GM13976 (cell line): ENCODE measurements at places on chromosomes 16 and 17.

DNA sequence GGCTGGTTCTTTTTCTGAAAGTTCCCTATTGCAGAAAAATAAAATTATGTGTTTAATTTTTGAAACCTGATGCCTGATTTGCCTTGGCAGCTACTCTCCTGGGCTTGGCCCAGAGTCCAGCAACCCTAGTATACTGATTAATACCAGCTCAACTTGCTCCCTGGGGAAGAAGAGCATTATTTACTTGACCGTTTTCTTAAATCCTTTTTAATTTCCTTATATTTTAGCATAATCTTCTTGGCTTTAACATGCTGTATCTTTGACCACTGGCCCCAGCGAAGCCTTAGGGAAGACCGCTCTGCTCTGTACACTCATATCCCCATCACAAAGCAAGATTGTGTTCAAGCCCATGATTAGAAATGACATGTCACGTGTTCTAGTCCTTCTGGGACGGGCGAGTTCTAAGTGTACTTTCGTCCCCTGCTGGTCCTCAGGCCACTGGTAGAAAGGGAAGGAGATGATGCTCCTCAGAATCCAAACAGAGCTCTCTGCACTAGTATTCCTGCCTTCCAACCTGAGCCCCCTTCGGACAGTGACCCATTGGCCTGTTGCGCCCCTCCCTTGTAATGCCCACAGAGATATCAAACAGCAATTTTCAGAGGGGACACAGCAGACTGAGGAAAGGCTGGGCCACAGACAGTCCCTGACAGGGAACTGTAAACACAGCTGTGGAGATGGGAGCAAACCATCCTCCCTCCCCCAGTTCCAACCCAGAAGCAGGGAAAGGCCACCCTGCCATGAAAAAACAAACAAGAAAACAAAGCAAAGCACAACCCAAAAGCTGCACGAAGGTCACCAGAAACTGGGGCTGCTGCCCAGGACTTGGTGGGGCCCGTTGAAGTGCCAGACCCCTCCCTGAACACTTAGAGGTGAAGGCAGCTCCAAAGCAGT, 4.3 kb upstream of the EZH1 start:
- DNase-seq, result no peak

GRCh38 chr16:75476817-75477216, 12.3 kb upstream of the TMEM170A start:
- no peak for DNase-seq

DNA sequence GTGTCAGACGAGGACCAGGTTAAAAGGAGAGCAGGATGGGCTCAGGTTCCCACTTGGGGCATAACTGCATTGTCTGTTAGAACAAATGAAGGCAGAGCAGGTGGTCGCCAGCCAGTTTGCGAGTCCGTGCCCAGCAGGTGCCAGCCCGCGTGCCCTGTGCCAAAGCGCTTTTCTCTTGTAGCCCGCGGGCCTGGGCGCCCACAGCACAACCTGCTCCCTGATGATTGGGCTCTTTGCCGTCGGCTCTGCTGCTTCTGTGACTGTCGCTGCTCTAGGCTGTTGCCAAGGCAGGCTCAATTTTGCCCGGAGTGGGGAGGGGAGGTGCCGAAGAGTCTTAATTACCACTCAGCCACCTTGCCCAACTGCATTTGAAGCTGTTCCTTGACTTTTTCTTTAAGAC, 21.1 kb downstream of the KNOP1 start:
- no peak for DNase-seq

DNA sequence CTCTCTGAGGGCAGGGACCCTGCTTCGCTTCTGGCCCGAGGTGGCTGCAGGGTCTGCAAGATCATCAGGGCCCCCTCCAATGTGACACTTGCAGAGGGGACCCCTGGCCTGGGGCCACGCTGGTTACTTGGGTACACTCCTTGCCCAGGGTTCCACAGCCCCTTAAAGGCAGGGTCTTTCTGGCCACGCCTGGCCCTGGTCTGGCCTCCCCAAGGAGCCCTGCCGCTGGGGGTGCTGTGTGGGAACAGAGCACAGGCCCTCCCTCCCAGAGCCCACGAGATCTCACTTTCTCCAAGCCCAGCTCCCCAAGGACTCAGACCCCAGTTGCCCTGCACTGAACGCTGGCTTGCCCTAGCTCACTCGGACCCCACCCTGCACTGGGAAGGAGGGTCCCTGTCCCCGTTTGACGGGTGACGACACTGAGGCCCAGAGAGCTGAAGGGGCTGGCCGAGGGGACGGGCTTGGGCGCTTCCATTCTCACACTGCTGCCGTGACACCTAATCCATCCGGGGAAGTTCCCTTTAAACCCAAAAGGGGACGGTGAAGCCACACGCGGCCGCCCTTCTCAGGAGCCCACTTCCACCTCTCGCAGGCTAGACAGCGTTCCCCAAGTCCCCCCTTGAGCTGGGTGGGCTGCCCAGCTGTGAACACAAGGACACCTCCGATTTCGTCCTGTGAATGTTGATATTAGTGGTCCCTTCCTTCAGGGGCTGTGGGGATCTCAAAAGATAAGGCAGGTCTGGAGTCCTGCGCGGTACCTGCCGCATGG, 26.9 kb upstream of the OSGIN1 start:
- no peak for DNase-seq

DNA sequence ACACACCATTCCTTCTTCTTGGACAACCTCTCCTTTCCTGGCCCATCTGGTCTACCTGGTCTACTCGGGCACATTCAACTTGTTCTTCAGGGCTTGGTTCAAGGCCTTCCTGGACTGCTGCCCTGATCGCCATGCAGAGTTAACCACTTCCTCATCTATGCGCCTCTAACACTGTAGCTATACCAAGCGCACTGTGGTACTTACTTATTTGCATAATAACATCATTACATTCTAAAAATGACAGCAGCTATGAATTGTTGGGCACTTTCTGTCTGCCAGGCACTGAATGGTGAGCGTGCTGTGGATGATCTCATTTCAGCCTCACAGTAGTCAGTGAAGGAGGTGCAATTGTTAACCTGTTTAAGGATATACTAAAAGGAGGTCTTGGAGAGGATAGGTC, 66.9 kb upstream of the SDK2 start:
- DNase-seq, result no peak

- no peak for DNase-seq
Observed at GRCh38 chr17:47119746-47120520, 69.2 kb downstream of the CDC27 start.

DNA sequence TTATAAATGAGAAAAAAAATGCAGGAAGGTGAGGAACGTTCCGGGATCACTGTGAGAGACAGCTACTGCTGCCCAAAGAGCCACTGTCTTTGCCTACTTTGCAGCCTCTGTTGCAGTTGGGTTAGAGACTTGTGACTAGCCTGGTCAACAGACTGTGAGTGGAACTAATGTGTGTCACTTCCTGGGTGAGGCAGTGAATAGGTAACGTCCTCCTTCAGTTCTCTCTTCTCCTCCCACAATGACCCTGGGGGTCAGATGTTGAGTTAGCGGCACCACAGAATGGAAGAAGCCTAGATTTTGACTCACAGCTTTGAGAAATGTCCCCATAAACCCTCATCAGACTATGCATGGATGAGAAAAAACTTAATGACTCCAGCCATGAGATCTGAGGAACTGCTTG, 5.2 kb downstream of the C16orf46 start:
- no peak for DNase-seq

DNA sequence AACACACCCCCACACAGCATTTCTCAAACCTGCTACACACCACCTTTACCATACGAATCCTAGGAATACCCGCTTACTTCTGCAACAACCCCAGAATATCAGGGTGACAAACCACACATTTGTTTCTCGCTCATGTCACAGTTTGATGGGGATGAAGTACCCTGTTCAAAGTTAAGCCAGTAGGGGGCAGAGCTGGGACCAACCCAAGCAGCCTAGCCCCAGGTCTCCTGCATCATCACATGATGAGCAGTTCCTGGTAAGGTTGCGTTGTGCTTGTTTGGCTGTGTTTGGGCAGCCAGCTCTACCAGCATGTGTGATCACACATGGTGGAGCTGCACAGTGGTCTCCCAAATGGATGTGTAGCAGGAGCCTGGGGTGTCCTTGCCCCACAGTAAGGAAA, 103.6 kb upstream of the C16orf82 start:
- DNase-seq, result no peak

DNA sequence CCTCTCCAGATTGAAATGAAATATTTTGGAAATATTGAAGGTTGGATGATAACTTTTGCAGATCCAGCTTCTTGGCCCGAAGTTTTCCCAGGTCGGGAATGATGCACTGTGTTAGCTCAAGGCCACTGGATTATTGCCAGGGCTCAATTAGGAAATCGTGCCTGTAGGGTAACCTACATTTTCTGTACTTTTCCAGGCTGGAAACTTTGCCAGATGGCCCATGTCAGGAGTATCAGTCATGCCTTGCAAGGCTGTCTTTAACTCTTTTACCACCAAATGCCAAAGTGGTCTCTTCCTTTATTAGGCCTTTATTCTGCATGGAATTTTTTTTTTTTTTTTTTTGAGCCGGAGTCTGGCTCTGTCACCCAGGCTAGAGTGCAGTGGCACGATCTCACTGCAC, 8.9 kb upstream of the SEC14L1 start:
- no peak for DNase-seq

- DNase-seq, result no peak
Observed at GRCh38 chr17:11598274-11599221, at the start of gene DNAH9. DNAH9 (plus strand) TSS chr17:11598470; CDS start chr17:11598499, 29 bp downstream.

DNA sequence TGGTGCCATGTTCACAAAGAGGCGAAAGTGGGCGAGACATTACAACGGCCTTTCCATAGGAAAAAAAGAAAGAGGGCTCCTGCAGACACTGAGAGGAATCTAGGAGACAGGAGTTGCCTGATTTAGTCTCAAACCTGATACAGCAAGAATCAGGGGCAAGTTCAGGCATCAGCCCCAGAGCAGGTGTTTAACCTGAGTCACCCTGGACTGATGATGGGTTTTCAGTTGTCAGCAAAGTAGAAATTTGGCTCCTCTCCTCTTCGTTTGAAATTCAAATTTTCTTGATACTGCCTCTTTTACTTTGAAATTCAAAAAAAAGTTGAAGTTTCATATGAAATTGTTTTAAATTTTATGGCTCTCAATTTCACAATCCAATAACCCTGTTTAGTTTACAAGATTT, 189.5 kb downstream of the ABCC12 start:
- no peak for DNase-seq

- DNase-seq, result no peak
Observed at GRCh38 chr16:15054357-15055140, 1.3 kb downstream of the NTAN1 start.

DNA sequence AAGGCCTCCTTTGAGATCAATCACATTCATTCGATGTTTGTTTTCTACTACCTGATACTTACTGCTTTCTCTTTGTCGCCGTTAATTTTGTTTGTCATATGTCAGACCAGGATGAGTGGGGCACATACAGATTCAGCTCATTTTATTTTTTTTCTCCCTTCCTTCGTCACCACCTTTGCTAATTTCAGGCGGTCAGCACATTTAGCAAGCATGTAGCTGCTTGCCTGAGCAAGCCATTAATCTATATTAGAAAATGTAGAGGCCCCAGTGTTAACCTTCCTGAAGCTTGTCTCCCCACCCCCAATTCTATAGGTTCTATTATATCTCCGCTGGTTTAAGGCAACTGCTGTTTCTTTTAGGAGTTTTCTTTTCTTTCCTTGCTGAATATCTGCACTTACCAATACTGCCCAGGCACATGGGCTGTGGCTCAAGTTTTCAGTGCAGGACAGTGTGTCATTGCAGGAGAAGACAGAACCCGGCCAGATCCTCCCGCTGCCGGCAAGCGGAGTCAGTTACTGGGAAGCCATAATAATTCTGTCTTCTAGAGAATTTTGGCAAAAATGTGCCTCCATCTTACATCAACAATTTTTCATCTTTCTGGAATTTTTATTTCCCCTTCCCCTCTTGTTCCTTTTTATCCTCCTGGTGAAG, 714.3 kb downstream of the WWOX start:
- DNase-seq, result no peak

DNA sequence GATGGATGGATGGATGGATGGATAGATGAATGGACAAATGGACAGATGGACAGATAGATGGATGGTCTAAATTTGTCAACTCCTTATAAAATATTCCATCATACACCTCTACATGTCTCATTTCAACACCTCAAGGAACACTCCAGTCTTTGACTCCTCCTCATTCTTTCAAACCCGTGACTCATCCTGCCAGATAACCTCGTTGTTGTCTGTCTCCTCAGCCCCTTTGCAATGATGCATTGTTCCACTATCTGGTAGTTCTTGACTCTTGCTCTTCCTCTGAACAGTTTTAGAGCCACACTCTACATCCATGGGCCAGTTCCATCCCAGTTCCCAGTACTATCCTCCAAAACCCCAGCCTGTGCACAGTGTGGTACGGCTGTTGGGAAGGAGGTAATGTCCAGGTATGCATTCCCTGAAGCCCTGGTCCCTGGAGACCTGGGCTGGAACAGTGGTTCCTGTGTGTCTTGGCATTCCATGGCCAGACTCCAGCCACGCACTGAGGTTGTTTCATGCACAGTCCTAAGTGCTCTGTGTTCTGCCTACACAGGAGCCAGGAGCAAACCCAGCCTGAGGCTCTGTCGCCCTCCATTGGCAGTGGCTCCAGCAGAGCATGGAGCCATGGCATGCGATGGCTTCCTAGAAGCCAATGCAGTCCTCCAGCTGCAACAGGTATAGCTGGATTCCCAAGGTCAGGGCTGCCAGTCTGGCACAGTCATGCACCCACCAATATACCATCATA, 105.7 kb downstream of the C17orf67 start:
- DNase-seq, result no peak

DNA sequence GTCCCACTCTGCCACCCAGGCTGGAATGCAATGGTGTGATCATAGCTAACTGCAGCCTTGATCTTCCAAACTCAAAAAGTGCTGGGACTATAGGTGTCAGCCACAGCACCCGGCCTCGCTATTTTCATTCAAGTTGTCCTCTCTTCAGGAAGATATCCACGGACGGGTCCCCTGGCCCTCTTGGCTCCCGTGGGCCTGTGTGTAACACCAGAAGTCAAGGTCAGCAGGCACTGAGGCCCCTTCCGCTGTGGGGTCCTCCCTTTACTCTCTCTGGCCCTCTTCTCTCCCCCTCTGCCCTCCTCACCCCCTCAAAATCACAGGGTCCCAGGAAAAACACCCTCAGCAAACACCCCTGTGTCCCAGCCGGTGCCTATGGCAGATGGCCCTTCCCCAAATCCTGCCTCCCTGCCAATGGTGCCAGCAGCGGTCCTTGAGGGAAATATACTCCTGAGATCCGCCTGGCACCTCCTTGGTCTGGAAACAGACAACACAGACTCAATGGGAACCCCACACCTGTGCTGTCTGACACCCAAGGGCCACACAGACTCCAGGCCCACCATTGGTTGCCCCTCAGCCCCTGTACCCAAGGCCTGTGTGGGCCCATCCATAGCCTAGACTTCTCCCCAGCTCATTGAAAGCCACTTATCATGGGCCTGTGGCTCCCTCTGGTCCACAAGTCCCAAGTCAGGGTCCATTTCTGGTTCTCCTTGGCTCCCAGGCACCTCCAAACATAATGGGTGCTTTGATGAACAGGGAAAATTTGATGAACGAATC, 221.5 kb downstream of the ZNF423 start:
- DNase-seq, result no peak
